ENCODE measurements at places on chromosomes 6 and 20. TPM values are rescaled to one million over a fixed set of nuclear protein-coding genes. Genes with fewer than 3 reads are reported as not detected.

The TFAP2A gene
- 5.2 TPM for total RNA-seq

The ABHD16B gene
- total RNA-seq, result not detected

The SPTLC3 gene
- 3.8 TPM for total RNA-seq

The PMEPA1 gene
- total RNA-seq, result 10.5 TPM

The IL20RA gene
- not detected for total RNA-seq

The SGK2 gene
- total RNA-seq, result not detected

The DACT2 gene
- not detected for total RNA-seq

The TAP2 gene
- 25.0 TPM for total RNA-seq

The DEFB114 gene
- not detected for total RNA-seq

The DEFB118 gene
- total RNA-seq, result not detected

The HLA-DMA gene
- total RNA-seq, result 0.78 TPM

The TMEM200A gene
- total RNA-seq, result 21.9 TPM

The MYO6 gene
- total RNA-seq, result 9.4 TPM

The RBPJL gene
- total RNA-seq, result not detected

The COL19A1 gene
- not detected for total RNA-seq

The HSPA12B gene
- total RNA-seq, result not detected

The FAM210B gene
- total RNA-seq, result 42.3 TPM

The CTCFL gene
- not detected for total RNA-seq

The TXLNB gene
- total RNA-seq, result 0.17 TPM

The ECT2L gene
- total RNA-seq, result not detected

The ETV7 gene
- total RNA-seq, result 0.24 TPM

The STAU1 gene
- 65.9 TPM for total RNA-seq

The CDH4 gene
- 5.5 TPM for total RNA-seq

The HDDC2 gene
- 113 TPM for total RNA-seq

The ADA gene
- 8.0 TPM for total RNA-seq

The ESR1 gene
- 0.02 TPM for total RNA-seq

The NAPB gene
- total RNA-seq, result 6.4 TPM

The SOD2 gene
- total RNA-seq, result 160 TPM

The ULBP2 gene
- 17.3 TPM for total RNA-seq

The ABHD12 gene
- total RNA-seq, result 105 TPM

The BPIFA1 gene
- total RNA-seq, result not detected

The PTK6 gene
- total RNA-seq, result 2.0 TPM

The NKX2-4 gene
- total RNA-seq, result not detected

The TP53TG5 gene
- total RNA-seq, result not detected

The BNIP5 gene
- total RNA-seq, result not detected

The CALHM6 gene
- total RNA-seq, result not detected

The ERVFRD-1 gene
- not detected for total RNA-seq

The TMEM30A gene
- total RNA-seq, result 133 TPM

The ZNF334 gene
- total RNA-seq, result 0.12 TPM

The SIRPB1 gene
- 0.74 TPM for total RNA-seq

The RAB44 gene
- total RNA-seq, result not detected

The KCNS1 gene
- total RNA-seq, result not detected

The WFDC11 gene
- not detected for total RNA-seq

The FAM83D gene
- total RNA-seq, result 103 TPM

The TUBB2B gene
- total RNA-seq, result 17.1 TPM

The PBOV1 gene
- total RNA-seq, result not detected

The VGLL2 gene
- not detected for total RNA-seq

The ZNF311 gene
- 1.2 TPM for total RNA-seq

The C6orf58 gene
- total RNA-seq, result 0.21 TPM

All from A172 (cell line).